ENCODE measurements at places on chromosomes 3 and 15.

DNA sequence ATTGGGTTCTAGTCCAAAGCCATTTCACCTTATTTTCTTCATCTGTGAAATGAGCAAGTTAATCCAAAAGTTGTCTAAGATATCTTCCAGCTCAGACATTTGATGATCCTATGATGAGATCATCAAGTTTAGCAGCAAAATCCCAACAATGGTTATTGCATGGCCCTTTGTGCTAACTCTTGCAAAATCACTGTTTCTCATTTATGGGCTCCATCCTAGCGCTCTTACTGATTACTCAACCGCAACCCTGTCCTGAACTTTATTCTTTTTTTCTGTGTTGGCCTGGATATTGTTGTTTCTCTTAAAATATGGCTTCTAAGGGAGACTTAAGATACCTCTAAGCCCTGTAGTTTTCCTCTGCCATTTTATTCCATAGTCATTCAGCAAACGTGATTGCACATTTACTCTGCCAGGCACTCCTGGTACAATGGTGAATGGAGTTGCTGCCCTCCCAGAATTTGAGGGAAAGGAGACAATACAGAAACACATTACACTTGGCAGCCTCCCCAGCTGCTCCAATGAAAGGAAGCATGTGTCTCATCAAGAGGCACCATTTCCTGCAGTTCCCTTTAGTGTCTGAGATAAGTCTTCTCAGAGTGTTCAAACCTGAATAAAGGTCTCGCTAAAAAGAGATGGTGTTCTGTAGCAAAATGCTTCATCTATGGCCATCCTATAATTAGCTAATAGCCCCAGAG lies 4.4 kb downstream of the GXYLT2 start:
- DNase-seq, result no peak

DNA sequence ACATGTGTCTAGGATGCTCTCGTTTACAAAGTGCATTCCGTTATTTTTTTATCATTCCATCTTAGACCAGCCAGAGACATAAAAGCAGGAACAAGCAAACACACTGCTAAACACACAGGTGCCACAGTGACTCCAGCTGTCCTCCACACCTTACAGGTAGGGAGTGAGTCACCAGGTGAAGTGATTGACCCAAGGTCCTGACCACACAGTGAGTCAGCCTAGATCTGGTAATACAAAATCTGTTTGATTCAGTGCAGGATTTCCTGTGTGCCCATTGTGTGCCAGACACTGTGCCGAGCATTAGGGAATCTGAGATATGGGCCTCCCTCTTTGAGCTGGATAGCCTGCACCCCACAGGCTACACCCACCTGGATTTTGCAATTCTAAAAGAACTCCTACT lies 16.7 kb upstream of the BFSP2 start:
- DNase-seq, result no peak

DNA sequence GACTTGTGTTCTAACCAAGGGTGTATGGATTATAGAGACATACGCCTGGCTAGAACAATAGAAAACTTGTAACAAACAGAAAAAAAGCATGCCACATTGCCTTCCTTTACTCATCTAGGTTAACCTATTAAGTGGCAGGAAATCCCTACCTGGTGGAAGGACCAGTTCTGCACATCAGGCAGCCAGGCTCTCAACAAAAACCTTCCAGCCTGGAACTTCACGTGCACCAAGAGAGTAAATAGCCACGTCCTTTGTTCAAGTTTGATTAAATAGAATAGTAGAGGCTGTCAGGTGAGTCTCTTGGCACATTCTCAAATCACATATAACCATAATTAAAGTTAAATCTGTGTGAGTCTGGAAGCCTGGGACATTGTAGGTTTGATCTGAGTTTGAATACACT lies 85.0 kb upstream of the DPH6 start:
- no peak for DNase-seq

DNA sequence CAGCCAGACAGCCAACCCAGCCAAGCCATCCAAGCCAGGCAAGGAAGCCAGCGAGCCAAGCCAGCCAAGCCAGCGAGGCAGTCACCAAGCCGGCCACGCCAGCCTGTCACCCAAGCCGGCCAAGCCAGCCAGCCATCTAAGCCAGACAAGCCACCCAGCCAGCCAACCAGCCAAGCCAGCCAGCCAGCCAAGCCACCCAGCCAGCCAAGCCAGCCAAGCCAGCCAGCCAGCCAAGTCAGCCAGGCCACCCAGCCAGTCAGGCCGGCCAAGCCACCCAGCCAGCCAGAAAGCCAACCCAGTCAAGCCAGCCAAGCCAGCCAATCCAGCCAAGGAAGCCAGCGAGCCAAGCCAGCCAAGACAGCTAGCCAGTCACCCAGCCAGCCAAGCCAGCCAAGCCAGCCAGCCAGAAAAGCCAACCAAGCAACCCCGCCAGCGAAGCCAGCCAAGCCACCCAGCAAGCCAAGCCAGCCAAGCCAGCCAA lies 201.2 kb downstream of the GOLGA6L6 start:
- DNase-seq, result peak; percentile 87

DNA sequence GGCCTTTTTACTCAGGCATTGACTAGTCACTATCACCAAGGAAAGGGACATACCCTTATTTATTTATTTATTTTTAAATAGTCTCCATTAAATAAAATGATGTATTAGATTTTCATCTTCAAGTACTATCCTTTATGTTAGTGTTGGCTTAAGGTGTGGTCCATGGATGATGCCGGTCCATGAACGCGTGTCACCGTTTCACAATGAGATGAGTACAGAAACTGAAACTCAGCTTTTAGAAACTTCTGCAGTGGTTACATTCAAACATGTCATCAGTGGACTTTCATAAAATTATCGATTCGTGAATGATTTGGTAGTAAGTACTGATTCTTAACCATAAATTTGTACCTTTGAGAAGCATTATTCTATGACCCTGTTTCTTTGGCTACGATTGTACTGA lies 166.6 kb downstream of the SATB1 start:
- DNase-seq, result no peak

DNA sequence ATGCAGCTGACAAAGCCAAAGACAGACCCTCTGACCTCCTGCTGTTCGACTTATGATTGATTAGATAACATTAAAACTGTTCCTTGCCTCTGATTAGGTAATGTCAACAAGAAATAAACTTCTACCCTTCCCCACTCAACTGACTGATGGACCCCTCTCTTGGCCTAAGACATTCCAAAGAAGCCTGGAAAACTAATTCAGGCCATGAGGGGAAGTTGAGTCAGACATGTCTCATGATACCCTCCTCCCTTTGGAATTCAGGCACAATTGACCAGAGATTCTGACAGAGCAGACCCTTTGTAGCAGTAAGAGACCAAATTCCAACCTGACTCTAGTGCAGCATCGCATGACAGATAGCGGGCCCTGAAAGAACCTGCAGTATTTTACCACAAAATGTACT lies 354.5 kb downstream of the OCA2 start:
- DNase-seq, result no peak

DNA sequence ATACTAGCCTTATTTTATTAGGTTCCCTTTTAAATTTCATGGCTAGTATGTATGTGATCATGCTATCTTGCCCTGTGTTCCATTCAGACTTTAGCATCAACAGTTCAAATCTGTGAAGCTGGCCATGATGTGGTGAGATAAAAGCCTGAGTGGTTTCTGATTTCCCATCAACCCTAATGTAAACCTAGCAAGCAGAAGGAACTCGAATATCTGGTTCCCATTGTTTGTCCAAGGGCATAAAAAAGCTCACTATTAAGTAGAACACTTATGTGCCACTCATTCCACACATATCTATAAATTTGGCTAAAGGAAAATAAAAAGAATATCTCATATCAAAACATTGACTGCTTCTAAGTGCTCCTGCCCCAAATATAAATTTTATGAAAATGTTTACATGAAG lies 311.7 kb downstream of the CADM2 start:
- no peak for DNase-seq
